CD4-positive, alpha-beta T cell treated with Interleukin-12 subunit alpha and Interleukin-12 subunit beta, for 1 hour (primary cell): ENCODE measurements at places on chromosomes 7 and 10.

GRCh38 chr7:17646253-17646956 is 293.9 kb downstream of the SNX13 start:
- DNase-seq = no peak

DNA sequence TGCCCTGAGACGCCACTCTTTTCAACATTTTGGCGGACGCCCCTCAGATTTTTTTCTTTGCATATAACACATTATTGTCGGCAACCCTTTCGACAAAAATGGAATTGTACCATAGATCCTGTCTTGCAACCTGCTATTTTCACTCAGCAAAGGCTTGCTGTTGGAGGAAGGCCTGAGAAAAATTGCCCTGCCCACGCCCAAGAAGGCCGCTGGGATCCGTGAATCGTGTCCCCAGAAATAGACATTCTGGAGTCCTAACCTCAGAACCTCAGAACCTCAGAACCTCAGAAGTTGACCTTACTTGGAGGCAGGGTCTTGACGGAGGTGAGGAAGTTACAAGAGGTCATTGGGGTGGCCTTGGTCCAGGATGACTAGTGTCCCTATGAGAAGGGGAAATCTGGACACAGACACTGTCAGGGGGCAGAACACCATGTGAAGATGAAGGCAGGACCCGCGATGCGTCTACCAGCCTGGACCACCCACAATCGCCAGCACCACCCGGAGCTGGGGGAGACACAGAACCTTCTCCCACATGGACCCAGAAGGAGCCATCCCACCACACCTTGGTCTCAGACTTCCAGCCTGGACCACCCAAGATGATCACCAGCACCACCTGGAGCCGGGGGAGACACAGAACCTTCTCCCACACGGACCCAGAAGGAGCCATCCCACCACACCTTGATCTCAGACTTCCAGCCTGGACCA is 19.1 kb upstream of the DNAAF5 start:
- DNase-seq = no peak

DNA sequence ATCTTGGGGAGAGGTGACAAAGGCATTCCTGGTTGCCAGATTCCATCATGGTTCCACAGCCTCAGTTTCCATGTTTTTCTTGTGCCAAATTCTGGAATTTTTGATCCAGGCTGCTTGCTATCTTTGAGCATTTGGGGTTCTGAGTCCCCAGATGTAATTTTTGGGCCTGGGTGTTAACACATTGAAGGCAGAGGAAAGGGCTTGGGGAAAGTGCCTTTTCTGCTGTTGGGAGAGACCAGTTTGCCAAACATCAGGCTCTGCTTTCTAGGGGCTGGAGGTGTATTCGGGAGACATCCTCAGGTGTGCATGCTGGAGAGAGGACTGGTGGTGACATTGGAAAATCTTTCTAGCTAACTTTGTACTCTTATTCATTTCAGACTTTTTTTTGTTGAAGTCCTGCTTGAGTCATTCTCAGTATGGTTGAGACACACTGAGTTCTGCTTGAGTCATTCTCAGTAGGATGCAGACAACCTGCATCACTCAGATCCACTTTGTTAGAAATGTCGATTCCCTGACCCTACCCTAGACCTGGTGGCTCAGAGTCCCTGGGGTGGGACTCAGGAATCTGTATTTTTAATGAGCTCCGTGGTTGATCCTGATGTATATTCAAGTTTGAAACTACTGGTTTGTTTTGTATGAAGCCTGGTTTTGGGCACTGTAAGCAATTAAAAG is 101.0 kb downstream of the LRMDA start:
- no peak for DNase-seq

DNA sequence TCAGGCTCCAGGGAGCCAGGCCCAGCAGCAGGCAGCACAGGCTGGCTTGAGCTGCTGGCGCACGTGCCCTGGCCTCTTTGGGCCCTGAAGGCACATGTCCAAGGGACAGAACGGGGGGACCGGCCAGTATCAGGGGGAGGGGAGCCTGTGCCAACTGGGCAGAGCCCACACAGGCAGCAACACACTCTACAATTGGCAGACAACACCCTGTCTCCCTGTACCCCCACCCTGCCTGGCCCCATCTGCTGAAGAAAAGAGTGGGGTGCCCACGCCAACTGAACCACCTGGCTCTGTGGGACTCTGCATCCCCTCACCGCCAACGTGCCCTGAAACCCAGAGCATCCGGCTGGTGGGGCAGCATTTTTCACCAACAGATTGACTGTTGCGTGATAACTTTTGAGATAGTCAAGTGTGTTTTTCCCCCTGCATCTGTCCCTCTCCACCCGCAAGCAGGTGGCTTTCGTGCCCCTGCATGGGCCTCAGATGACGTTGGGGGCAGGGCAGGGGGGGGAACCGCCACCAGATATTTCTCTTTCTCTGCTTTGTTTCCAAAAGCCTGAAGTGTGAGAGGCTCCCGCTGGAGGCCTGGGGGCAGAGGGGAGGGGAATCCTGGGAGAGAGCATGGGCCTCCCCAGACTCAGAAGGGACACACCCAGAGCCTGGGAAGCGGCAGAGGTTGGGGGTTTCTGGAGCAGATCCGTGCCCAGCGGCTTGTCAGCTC is 21.8 kb downstream of the SLIT1 start:
- no peak for DNase-seq
